PC-3 (cell line): ENCODE measurements at places on chromosomes 2 and 18.

DNA sequence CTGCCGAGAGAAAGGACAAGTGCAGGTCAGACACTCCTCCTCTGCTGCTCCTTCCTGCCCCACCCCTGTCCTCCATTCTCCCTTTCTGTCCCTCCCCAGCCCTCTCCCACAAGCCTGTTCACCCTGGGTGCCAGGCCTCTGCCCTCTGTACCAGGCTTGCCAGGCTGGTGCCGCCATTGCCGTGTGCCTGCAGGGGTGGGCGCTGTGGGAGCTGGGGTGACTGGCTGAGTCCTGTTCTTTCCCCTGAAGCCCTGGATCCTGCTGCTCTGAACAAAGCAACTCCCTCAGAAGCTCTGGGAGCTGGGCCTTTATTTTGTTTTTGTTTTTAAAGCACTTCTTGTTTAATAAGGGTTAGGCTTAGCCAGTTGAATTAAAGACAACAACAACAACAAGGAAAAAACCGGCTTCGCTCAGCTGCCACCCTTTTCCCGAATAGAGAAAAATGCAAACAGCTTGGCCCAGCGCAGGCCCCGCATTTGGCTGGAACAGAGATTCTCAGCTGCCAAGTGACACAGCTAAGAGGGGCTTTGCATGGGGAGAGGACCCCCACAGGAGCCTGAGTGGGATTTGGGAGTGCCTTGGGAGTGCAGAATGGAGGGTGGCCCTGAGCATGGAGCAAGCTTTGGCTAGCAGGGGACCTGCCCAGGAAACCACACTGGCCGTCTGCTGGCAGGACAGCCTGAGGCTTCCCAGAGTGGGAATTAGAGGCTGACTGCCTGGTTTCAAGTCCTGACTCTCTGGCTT lies 9.1 kb downstream of the PCARE start:
- DNase-seq, result no peak

- no peak for DNase-seq
Observed at GRCh38 chr2:112944971-112945370, 32.8 kb upstream of the IL36G start.

GRCh38 chr2:217636991-217637561 lies 365.7 kb downstream of the TNS1 start:
- no peak for DNase-seq

- no peak for DNase-seq
Observed at GRCh38 chr2:71006955-71007799, 12.5 kb upstream of the TEX261 start.
